ENCODE measurements at places on chromosomes 7 and 10.

- no peak for DNase-seq
Observed at GRCh38 chr10:116566932-116567331, 21.2 kb downstream of the PNLIP start.

DNA sequence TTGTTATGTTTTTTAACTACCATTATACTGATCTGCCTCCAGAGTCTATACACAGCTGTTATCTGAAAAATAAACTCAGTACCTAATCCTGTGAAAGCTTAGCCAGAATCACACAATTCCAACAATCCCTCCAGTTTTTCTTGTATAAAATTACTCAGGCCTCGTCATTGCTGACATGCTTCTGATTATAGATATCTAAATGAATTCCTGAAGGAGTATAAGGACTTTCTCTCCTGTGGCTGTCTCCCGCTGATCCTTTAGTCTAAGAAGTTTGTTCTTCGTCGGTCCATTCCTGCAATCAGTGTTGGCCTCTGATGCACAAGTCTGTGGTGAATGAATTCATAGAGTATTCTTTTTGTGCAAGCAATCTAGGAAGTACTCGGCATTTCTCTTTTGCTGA, 288.9 kb upstream of the SEMA3C start:
- no peak for DNase-seq

DNA sequence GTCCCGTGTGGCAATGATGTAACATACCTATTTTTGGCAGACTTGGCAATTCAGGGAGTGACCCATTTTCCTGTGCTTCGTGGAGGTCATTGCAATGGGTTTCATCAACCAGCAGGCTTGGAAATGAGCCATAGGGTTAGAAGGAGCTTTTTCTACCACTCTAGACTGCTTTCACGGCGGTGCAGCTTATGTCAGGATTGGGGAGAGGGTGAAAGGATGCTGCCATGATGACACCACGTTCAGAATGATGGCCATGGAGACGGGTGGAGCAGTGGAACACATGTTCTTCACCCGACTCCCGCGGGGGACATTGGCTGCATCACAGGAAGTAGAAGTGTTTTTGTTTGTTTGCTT, 220.2 kb downstream of the EMX2 start:
- no peak for DNase-seq

DNA sequence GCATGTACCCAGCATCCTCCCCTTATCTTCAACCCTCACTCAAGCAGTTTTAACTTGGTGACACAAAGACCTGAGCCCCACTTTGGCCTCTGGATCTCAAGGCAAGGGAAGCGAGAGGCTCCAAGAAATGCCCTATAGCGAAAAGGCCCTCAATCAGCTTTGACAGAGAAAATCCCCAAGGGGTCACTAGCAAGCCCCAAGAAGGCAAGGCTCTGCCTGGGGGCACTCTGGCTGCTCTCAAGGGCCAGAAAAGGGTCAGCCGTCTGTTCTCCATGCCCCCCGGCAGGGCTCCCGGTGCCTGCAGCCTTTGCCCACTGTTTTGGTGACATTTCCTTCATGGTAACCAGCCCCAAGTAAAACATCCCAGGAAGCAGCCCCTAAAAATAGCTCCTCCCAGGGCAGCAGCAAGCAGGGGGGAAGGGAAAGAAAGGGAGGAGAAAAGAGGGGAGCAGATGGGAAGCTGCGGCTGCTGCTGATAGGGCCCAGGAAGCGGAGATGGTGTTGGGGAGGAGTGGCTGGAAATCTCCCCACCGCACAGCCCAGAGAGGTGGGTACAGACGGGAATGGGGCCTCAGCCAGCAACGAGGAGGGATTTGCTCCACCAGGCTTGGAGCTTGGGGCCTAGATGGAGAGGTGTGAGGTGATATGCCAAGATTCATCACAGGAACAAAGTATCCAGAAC, 7.1 kb downstream of the CAMK2G start:
- no peak for DNase-seq

GRCh38 chr10:124285587-124286527, 132.9 kb downstream of the OAT start:
- DNase-seq: no peak

DNA sequence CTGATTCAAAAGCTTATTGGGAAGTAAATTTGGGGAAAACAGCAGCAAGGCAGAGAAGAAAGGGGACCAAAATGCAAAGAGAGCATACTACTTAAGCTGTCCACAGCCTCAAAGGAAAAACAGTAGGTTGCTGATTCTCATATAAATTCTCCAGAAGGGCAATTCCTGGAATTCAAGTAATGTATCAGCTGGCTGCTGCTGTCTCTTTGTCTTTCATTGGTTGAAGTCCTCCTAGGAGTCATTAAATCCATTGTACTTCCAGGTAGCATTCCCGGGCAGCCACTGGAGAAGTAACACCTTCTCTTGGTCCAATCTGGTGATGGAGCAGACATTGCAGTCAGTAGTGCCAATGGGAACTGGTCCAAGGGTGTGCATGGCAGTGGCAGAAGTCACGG, 22.7 kb downstream of the BET1 start:
- DNase-seq: no peak

All from amygdala (tissue), 56 donors.